ENCODE measurements at places on chromosomes 5 and 9. TPM values are rescaled to one million over a fixed set of nuclear protein-coding genes. Genes with fewer than 3 reads are reported as not detected.

GRCh38 chr5:179777909-179778308 lies 15.9 kb upstream of the LTC4S start:
- DNase-seq, result no peak

DNA sequence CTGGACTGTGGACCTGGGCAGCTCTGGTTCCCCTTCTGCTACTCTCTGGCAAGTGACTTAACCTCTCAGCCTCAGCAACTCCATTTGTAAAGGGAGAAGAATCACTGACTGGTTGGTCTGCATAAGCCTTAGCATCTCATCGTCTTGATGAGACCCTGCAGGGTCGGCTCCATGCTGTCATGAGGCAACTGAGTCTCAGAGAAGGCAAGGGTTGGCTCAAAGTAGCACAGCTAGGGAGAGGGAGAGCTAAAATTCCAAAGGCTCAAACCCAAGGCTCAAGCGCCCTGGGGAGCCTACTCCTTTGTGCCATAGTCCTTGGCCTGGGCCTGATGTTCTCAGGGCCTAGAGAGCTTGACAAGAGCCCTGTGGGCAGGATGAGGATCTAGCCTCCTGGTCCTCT lies 4.5 kb downstream of the FGFR4 start:
- no peak for DNase-seq

DNA sequence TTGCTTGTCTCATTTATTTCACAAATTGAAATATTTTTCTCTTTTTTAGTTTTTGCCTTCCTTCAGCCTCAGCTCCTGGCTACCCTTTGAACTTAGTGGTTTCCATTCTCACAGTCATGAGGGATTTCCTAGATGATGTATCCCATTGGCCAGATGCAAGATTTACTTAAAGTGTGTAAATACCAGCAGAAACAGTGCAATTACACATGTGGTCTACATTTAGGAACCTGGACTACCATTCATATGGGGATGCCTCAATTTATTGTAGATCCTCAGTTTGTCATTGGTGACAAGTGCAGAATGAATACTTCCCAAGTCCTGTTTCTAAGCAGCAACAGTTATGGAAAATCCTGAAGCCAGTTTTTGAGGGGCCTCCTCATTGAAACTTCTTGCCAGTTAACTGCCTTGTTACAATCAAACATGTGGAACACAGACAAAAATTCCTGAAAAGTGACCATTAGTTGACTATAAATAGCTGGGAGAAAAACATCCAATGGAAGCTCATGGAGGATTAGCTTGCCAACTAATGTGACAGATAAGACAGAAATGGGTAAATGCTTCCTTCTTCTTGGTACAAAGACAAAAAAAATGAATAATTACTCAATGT lies 113.6 kb upstream of the FER start:
- DNase-seq, result no peak

- peak; percentile 35 for DNase-seq
Observed at GRCh38 chr9:107172160-107172978, 110.7 kb upstream of the RAD23B start.

- no peak for DNase-seq
Observed at GRCh38 chr9:132078699-132079356, 839 bp downstream of the MED27 start.

DNA sequence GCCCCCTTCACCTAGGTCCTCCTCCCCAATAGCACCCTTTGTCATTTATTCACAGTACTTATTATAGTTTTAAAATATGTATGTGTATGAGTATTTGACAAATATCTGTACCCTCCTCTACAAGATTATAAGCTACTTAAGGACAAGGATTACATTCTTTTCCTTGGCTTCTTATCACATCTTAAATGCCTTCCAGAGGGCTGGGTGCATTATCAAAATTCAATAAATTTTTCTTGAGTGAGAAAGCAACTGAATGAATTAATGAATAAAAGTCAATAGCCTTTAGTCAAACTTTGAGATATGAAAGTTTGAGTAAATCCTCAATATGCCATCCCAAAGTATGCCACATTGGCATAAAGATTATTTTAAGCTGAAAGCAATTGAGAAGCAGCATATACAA lies 621.7 kb downstream of the DNAH5 start:
- DNase-seq, result no peak

DNA sequence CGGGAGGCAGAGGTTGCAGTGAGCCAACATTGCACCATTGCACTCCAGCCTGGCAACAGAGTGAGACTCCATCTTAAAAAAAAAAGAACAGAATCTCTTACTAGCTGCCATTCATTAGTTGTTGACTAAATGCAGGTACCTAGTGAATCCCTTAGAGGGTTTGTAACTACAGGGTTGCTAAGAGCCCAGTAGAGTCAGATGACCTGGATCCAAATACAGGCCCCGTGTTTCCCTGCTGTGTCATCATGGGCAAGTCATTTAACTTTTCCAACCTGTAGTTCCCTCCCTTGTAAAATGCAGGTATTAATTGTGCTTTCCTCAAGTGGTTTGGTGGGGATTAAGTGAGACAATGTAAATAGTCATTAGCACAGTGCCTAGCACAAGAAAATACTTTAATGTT lies 32.8 kb downstream of the PLAC8L1 start:
- no peak for DNase-seq

GRCh38 chr5:113039229-113039933 lies 62.8 kb downstream of the DCP2 start:
- DNase-seq, result no peak

- DNase-seq, result no peak
Observed at GRCh38 chr5:59193616-59194319, 610.9 kb downstream of the RAB3C start.

DNA sequence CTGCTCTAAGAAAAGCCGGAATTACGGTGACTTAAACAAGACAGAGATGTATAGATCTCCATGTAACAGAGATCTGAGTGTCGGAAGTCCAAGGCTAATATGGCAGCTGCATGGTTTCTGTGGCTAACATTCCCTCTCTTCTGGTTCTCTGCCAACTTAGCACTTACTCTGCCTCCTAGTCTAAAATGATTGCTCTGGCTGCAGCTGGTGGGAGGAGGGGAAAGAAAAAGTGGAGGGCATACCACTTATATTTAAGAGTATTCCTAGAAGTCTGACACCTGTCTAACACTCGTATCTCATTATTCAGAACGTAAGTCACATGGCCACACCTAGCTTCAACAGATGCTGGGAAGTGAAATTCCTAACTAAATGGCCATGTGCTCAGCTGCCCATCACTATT lies 551.5 kb upstream of the TLE4 start:
- DNase-seq, result no peak

DNA sequence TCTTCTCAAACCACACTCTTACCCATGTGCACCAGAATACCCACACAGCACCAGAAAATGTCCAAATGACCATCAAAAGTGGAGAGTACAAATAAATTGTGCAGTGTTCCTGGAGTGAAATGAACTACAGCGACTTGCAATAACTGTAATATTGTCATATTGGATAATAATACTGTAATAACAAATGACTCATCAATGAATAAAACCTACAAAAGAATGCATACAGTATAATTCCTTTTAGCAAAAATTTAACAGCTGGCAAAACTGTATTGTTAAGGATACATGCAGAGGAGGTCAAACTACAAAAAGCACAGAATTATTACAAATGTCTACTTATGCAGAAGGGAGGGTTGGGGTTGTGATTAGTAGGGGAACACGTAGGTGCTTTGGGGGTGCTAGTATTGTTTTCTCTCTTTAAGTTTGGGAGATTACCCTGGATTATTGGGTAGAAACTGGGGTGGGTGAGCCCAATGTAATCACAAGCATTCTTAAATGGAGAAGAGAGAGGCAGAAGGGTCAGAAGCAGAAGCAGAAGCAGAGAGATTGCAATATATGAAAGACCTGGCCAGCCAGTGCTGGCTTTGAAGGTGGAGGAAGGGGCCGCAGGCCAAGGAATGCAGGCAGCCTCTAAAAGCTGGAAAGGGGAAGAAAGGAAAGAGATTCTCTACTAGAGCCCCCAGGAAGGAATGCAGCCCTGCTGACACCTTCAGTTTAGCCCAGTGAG lies 21.8 kb downstream of the IRF1 start:
- no peak for DNase-seq

DNA sequence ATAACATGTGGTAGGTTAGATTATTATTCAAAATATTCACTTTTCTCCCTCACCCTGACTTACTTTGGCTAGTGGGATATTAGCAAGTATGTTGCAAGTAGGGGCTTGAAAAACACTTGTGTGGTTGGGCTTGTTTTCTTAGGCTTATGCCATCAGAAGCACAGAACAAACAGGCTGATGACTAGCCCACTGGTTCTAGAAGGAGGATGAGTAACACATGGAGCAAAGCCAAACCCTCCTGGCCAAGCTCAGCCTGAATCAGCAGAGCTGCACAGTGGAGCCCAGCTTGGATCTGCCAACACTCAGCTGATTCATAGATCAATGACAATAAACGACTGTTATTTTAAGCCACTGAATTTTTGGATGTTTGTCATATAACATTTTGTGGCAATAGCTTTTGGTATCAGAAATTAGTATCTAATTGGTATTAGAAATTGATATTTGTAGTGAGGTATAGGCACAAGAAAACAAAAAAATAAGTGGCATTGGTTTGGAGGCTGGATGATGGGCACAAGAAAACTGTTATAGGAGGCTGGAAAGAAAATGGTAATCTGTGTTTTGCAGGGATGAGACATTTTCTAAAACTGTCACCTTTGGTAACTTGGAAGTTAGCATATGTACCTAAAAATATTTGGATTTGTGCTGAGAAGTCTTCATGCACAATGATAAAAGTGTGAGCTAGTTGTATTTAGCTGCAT lies 46.1 kb upstream of the ZBED3 start:
- no peak for DNase-seq

GRCh38 chr5:69217151-69217511 lies 17.6 kb upstream of the CDK7 start:
- DNase-seq, result no peak

DNA sequence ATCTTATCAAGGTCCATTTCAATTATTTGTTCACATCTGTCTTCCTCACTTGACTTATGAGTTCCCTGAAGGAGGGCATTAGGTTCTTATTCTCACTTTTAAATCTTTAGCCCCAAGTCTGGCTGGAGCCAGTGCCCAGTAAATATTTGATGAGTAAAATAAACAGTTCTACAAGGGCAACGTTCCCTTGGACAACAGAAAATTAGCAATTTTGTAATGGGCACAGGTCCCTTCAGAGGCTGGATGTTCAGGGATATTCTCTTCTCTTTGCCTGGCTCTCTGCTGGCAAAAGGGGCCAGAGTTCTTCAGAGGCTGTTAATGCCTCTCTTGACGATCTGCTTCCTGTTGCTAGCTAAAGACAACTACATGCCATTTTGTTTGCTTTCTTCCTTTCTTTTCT lies 149.7 kb downstream of the SEMA6A start:
- no peak for DNase-seq

DNA sequence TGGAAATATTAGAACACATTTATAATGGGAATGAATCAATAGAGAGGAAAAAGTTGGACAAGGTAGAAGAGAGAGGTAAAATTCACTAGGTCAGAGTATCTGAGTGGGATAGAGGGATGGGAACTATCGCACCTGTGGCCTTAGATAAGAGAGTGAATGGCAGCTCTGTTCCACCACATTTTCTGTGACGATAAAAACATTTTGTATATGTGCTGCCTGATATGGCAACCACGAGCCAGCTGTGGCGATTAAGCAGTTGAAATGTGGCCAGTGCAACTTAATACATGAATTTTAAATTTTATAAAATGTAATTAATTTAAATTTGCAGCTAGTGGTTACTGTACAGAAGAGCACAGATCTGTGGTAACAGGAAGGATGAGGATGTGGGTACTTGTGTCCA lies 46.7 kb downstream of the ZNF354A start:
- no peak for DNase-seq

- DNase-seq, result no peak
Observed at GRCh38 chr5:50476549-50476948, 35.5 kb upstream of the EMB start.

Gene ARSI
- not detected for total RNA-seq

Gene PCDHGB7
- 0.23 TPM for total RNA-seq

Gene CAMK2A
- not detected for total RNA-seq

Gene PRDM9
- not detected for total RNA-seq

Gene ANKRD34B
- total RNA-seq, result not detected

Gene LCN10
- 1.7 TPM for total RNA-seq

Gene PCDHA12
- total RNA-seq, result not detected

Gene AGTPBP1
- total RNA-seq, result 28.1 TPM

Gene TAF1L
- total RNA-seq, result not detected

Gene PTGS1
- total RNA-seq, result 0.71 TPM

Gene FBP2
- not detected for total RNA-seq

Gene OGN
- not detected for total RNA-seq

Gene AGXT2
- total RNA-seq, result not detected

Gene CDX1
- not detected for total RNA-seq

Gene AIF1L
- total RNA-seq, result 0.55 TPM

All from activated T-helper 2 cell treated with anti-CD3 and anti-CD28 coated beads, Interferon-gamma antibody, Interleukin-2, Interleukin-4, amounts not matched to agents 10 μg/mL and 5 μg/mL and 100 μg/mL, durations not matched to agents 14 hours and 24 hours and 36 hours (primary cell).